Left kidney (tissue), 8 donors: ENCODE measurements at places on chromosomes 16 and 17. TPM values are rescaled to one million over a fixed set of nuclear protein-coding genes. Genes with fewer than 3 reads are reported as not detected.

- DNase-seq, result no peak
Measured at GRCh38 chr17:75654176-75654575, 12.8 kb downstream of the RECQL5 start.

The RNF40 gene
- 121 TPM for polyA plus RNA-seq

GRCh38 chr16:54577651-54578128 lies 291.1 kb upstream of the IRX3 start:
- DNase-seq, result no peak

The ABCC11 gene
- 0.20 TPM for polyA plus RNA-seq

GRCh38 chr16:49599281-49599680 lies 225.7 kb downstream of the C16orf78 start:
- no peak for DNase-seq

DNA sequence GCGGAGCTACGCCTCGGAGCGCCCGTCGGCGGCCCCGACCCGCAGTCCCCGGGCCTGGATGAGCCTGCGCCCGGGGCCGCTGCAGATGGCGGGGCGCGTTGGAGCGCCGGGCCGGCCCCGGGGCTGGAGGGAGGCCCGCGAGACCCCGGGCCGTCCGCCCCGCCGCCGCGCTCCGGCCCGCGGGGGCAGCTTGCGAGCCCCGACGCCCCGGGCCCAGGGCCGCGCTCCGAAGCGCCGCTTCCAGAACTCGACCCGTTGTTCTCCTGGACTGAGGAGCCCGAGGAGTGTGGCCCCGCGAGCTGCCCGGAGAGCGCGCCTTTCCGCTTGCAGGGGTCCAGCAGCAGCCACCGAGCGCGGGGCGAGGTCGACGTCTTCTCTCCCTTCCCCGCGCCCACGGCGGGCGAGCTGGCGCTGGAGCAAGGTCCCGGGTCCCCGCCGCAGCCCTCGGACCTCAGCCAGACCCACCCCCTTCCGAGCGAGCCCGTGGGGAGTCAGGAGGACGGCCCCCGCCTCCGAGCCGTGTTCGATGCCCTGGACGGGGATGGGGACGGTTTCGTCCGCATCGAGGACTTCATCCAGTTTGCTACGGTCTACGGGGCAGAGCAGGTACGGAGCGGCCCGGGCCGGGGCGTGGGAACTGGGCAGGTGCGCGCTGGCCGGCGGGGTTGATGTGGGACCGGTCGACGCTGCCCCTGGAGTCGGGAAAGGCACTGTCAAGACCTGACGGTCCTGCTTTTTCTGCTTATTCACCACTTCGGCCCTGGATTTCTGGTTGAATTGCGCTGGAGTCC lies 861 bp downstream of the RAB11FIP3 start:
- no peak for DNase-seq

The CRYM gene
- polyA plus RNA-seq, result 10.4 TPM

DNA sequence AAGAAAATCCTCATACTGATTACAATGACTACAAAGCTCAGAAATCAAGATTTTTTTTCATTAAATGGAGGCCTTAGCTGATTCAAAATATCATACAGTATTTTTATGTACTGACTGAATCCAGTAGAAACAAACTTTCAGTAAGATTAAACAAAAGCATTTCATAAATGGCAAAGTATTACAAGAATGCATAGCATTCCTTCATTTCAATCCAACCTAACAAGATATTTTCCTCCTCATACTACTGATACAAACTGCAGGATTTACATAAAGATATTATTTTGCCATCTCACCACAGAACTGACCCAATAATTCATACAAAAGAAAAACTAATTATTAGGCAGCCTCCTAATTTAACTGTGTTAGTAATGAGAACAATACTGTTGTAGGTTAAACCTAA lies 6.2 kb upstream of the KANSL1 start:
- DNase-seq, result no peak

- no peak for DNase-seq
Measured at GRCh38 chr17:79213305-79213704, 138.7 kb downstream of the ENGASE start.

DNA sequence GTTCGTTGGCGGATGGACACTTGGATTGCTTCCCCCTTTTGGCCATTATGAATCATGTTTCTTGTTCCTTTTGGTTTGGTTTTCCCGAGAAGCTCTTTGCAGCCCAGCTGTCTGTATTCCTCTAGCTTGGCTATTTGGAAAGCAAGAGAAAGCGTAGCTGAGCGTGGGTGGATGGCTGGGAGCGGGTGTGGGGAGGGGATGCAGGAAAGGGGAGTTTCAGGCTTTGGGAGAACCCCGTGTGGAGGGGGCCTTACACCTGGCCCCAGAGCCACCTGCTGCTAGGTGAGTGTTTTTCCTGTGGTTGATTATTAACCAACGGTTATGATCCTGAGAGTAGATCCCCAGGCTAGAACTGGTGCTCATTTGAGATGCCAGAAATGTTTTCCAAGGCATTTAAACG lies 103.7 kb downstream of the RAP1GAP2 start:
- peak; percentile 64 for DNase-seq

DNA sequence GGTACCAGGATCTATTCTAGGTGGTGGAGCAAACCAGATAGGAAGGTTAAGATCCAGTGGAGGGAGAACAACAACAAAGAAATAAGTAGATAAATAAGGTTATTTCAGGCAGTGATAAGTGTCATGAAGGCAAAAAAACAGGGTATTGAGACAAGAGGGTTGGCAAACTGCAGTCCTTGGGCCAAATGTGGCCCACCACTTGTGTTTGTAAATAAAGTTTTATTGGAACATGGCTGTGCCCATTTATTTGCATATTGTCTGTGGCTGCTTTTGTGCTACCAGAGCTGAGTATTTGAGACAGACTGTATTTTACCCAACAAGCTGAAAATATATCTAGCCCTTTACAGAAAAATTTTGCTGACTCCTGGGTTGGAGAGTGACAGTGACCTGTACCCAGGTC lies 361.3 kb downstream of the XYLT1 start:
- DNase-seq, result no peak

DNA sequence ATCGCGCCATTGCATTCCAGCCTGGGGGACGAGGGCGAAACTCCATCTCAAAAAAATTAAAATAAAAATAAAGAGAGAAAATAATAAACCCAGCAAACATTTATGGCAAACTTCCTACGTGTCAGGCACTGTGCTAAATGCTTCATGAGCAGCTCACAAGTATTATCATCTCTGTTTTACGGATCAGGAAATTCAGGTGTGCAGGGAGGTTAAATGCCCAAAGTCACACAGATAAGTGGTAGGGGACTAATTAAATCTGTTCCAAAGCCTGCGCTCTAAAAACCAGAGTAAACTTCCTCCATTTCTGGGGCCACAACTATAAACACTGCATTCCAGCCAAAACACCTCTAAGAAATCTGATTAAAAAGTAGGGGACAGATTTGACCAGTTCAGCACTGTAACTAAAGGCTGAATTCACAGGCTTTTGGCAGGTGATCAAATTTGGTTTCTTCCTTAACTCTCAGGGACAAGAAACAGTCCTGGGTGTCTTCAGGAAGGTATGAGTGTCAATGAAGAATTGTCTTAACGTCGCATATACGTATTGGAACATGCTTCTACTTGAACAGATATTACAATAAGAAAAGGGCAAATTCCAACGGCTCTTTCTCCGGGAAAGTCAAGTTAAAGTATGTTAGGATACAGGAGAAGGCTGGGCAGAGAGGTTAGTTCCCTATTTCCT lies 996 bp downstream of the STRADA start:
- DNase-seq, result peak; percentile 4

- DNase-seq, result no peak
Measured at GRCh38 chr16:27174798-27175197, 28.5 kb upstream of the KDM8 start.

- no peak for DNase-seq
Measured at GRCh38 chr17:49987681-49988441, 7.2 kb downstream of the DLX3 start.
